Uterus (tissue), 4 donors: ENCODE measurements at places on chromosomes 4 and X.

DNA sequence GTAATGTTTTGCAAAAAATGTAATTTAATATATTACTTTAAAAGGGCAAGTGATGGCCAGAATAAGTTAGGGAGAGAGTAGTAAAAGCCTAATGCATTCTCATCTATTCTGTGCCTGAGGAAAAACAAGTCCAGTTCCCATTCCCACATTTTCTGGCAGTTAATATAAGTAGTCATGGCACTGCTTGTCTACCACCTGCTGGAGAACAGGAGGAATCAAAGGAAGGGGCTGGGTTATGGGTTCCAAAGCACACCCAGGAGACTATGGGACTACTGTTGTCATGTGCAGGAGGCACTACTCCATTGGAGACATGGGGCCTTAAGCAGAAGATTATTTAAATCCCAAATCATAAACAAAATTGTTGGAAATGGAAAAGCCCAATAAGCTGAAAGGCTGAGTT, 2618.6 kb downstream of the ARAP2 start:
- DNase-seq, result no peak

DNA sequence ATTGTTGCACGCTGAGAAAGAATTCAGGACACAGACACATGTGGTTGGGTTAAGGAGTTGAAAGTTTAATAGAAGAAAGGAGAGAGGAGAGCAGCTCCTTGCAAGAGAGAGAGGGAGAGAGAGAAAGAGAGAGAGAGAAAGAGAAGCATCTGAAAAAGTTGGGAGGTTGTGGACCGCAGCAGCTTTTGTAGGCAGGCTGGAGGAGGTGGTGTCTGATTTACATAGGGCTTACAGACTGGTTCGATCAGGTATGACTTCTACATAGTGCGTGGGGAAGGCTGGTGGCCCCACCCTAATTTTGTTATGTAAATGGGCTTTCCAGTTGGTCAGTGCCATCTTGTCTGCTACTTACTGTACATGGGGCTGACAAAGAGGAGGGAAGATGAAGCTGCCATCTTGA, 27.5 kb upstream of the GYG2 start:
- no peak for DNase-seq

GRCh38 chrX:10062980-10063379, 93.8 kb upstream of the CLCN4 start:
- no peak for DNase-seq

GRCh38 chr4:182770996-182771514, 146.1 kb downstream of the DCTD start:
- no peak for DNase-seq

GRCh38 chr4:26866781-26867180, 6.1 kb downstream of the STIM2 start:
- DNase-seq, result no peak

DNA sequence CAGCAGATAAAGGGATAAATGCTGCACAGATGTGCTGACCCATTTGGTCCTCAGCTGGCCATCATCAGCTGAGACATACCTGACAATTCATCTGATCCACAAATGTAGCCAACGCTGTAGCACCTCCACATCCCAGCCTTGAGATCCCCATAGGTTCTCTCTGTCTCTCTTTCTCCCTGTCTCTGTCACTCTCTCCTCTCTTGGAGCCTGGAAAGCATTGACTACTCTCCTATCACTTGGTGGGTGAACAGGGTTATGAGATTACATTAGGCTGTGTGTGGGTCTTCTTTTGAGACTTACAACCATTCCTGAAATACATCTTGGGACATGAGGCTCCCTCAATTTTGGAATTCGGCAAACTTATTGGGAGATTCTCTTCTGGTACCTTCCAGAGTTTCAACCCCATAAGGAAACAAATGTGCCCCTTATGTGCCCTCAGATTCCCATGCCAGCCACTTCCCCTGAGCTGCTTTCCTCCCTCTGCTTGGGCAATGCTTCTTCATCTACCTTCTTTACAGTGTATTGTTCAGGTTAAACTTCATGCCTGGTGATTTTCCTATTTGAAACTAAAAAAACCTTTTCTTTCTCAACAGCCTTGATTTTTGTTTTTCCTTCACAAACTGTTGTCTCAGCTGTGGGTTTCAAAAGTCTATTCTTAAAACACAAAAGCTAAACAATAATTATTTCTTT, 29.1 kb upstream of the FGF2 start:
- DNase-seq, result no peak

DNA sequence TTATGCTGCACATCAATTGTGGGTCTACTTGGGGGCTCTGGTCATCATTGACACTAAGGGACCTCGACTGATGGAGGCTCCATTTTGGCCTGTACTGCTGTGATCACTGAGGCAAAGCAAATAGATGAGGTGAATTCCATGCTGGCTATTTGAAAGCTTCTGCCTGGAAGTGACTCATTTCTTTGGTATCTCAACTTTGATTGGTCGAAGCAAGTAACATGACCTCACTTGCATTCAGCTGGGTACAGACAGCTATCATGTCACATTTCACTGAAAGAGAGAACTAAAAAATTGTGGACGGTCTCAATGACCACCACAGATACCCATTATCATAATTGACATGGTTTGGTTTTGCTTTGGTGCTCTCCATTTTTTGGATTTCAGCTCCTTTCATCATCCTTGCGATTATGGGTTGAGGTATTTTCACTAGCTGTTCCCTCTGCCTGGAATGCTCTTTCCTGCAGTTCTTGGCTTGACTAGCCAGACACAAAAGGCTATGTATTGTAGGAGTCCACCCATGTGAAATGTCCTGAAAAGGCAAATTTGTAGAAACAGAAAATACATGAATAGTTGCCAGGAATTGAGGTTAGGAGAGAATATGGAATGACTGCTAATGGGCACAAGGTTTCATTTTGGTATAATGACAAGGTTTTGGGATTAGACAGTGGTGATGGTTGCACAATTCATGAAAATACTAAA, 369.2 kb upstream of the LCORL start:
- no peak for DNase-seq

DNA sequence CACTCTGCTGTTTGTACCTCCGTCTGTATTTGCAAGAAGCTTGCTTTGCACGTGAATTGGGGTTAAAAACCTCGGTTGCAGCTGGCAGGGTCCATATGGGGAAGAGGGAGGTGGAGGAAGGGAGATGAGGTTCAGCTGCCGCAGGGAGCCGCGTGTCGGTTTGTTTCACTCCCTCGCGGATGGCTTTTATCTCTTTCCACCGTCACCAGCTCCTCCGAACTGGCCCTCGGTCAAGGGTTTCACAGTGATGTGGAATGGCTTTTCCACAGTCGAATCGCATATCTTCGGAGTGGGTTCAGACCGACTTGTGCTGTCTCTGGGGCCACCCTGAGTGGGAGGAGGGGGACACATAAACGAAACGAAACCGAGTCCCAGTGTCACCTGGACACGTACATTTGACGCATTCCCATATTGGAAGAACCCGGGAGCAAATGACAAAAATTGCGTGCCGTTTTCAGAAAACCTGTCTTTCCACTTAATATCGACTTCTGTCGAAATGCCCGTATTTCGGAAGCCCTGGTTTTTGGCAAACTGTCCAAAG, 929 bp downstream of the ZBTB33 start:
- DNase-seq, result peak; percentile 21

DNA sequence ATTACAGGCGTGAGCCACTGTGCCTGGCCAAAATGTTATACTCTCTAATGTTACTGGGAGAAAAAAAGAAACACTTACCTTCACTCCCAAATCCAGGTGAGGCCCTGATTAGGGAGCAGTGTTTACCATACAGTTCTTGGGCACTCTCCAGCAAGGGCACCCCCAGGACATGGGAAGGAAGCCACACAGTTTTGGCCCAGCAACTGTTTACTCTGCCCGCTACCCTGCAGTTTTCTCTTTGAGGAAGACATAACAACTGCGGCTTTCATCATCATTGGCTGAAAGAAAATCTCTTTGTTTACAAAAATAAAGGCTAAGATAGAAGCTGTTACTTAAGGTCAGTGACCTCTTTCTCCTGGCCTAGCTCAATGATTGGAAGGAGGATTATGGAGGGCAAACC, 145.5 kb upstream of the DUSP21 start:
- no peak for DNase-seq

DNA sequence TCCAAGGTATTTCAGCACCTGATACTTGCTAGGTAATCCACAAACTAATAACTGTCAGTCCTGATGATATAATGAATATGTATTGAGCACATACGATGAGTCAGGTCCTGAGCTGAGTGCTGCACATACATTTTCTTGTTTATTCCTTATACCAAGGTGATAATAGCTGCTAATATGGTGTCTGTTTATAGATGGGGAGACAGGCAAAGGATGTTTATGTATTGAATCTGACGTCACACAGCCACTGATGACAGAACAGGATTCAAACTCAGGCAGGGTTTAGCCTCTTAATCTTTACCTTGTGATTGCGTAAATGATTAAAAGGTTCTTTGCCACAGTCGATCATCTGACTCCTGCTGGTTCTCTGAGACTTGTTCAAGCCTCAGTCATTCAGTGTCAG, 609.9 kb upstream of the CPEB2 start:
- DNase-seq, result no peak

DNA sequence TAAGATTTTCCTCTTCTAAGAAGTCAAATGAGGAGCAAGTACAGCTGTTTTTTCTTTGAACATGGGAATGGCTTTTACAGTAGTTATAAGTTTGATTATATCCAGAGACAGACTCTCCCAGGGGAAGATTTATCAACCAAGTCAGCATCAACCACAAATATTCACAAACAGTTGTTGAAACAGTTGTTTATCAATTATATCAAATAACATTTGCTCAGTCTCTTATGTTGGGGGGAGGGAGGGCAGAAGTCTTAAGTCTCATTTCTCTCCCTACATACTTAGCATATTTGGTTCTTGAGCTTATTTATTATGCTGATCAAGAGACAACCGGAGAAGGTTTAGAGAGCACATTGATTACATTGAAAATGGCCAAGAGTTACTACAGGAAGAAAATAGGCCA, 110.1 kb downstream of the FBXO8 start:
- DNase-seq, result no peak

DNA sequence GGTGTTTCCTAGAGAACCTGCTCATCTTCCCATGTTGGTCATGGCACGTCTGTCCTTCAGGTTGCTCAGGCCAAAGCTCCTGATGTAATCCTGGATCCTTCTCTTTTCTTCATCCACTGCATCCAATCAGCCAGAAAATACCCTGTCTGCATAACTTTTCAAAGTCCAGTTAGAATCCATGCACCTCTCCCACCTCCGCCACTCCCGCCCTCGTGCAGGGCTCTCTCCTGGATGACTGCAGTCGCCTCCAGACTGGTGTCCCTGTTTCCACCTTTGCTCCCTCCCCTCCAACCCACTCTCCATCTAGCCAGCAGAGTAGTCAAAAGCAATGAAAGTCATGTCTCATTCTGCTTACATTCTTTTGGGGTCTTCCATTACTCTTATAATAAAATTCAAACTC, 16.0 kb downstream of the CNGA2 start:
- no peak for DNase-seq

GRCh38 chrX:85590638-85591037, 211.2 kb upstream of the POF1B start:
- DNase-seq, result no peak

- no peak for DNase-seq
These were observed 534.8 kb upstream of the HTR2C start for GRCh38 chrX:114049063-114049462.

- DNase-seq, result no peak
These were observed 54.4 kb upstream of the LCORL start for GRCh38 chr4:18075823-18076433.

- no peak for DNase-seq
These were observed 3.9 kb upstream of the POU4F2 start for GRCh38 chr4:146634825-146635224.

DNA sequence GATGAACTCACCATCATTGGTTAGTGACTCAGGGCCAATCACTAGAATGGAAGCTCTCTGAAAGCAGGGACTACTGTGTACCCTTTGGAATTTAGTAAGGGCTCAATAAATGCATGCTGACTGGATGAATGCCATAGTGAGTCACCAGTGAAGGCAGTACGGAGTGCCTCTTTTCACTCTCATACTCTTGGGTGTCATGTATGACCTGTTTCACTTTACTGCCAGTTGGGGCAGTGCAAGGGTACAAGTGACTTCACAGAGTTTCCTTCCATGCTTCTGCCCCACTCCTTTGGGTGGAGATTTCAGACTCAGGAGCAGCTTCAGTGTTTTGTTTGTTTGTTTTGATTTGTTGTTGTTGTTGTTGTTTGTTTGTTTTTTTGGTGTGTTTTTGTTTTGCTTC, 57.7 kb downstream of the SOX3 start:
- DNase-seq, result no peak

GRCh38 chrX:3576886-3577501, 136.5 kb downstream of the PRKX start:
- DNase-seq, result no peak

DNA sequence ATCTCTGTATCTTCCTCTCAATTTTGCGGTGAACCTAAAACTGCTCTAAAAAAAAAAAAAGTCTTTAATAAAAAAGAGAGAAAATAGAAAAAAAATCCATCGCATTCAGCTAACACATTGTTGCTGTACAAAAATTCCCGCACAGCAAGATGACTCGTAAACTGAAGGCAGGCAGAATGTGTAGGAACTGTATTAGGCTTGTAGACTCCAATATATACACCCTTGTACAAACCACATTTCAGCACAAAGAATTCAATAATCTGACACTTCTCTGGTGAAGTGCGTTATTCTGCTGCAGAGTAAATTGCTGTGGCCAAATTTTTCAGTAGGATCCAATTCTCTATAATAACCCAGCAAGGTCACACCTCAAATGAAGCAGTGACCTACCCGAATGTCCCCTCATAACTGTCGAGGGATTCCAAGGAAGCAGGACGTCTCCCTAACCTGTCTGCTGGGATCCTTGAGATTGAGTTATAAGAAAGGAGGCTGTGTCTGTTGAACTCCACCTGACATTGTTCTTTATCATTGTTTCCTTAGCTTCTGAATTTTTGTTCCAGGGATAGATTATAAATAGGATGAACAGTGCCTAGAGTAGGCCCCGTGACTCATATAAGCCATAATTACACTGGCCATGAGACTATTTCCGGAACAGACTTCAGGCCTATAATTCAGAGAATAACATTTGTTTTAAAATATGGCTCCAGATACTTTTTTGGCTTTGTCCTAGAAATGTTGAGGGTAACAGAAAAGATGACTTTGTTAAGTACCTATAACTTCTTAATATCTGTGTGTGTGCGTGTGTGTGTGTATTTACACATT, 348.3 kb downstream of the PCDH7 start:
- DNase-seq, result no peak

DNA sequence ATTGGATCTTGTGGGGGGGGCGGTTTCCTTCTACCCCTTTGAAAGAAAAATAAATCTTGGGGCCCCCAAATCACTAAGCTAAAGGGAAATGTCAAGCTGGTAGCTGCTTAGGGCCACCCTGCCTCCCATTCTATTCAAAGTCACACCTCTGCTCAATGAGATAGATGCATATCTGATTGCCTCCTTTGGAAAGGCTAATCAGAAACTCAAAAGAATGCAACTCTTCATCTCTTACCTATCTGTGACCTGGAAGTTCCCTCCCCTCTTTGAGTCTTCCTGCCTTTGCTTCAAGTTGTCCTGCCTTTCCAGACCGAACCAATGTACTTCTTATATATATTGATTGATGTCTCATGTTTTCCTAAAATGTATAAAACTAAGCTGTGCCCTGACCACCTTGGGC, 7.0 kb downstream of the C4orf51 start:
- no peak for DNase-seq
